NCI-H460 (cell line): ENCODE measurements at places on chromosomes 6 and 20. TPM values are rescaled to one million over a fixed set of nuclear protein-coding genes. Genes with fewer than 3 reads are reported as not detected.

Gene JPH2
- 1.4 and 1.7 TPM in 2 replicates for total RNA-seq

Gene TRIM10
- total RNA-seq, result not detected in 2 replicates

Gene PNRC1
- 65.8 and 66.2 TPM in 2 replicates for total RNA-seq

Gene UNC5CL
- total RNA-seq, result 0.10 TPM in 1 of 2 replicates, not detected in the other

Gene LPA
- not detected in 2 replicates for total RNA-seq

Gene TXLNB
- not detected in 2 replicates for total RNA-seq

Gene SRMS
- not detected in 2 replicates for total RNA-seq

Gene LRRN4
- not detected in 2 replicates for total RNA-seq

Gene STX11
- total RNA-seq, result 8.1 and 9.0 TPM in 2 replicates

Gene MARCKS
- 10.1 and 11.1 TPM in 2 replicates for total RNA-seq
